ENCODE measurements at places on chromosomes 5 and 9. TPM values are rescaled to one million over a fixed set of nuclear protein-coding genes. Genes with fewer than 3 reads are reported as not detected.

DNA sequence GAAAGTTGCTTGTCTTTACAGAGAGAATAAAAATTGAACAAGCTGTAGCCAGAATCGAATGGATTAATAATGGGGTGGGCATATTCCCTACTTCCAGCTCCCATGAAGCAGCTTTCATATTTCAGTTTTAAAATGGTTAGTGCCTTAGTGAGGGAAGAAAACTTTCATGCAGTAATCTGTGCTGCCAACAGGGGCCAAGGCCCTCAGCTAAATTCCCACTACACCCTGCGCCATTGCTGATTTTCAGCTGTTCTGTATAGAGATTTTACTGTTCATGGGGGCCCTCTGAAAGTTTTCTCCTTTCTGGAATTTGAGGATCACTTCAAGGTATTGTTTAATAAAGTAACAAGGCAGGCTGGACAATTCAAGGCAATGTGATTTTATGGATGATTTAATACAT is 58.2 kb downstream of the CAST start:
- no peak for ATAC-seq

The SKP1 gene
- 426 TPM for total RNA-seq

GRCh38 chr5:116494784-116495450 is 79.7 kb downstream of the SEMA6A start:
- no peak for ATAC-seq

DNA sequence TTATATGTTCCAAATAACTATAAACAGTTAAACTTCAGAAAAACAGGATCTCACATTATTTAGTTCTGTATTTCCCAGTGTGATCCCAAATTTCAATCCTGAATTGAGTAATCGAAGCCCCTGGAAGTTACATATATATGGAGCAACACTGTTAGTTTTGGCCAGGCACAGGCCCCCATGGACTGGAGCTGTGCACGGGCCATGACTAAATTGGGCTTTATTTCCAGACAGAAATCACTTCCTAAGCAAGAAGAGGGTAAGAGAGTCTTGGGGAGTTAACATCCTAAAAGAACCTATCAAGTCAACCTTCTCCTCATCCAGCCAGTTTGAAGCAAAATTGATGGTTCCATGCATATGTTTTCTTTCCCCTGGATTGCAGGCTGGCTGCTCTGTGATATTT is 393.0 kb downstream of the TMEM167A start:
- ATAC-seq: no peak

DNA sequence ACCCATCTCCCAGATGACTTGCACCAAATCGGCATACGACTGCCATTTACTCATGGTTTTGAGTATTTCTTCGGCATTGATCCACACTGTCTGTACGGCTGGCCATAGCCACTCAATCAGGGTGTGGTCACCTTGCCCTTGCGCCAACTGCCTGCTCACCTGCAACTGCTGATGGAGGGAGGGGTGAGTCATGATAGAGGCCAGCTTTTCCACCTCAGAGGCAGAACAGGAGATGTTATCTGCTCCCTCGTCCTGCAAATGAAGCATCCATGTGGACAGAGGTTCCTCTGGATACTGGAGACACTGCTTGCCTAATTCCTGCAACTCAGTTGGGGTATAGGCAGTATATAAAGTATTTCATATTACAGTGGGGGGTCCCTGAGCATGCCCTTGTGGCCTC is 85.6 kb upstream of the ATP10B start:
- no peak for ATAC-seq

The SOHLH1 gene
- not detected for total RNA-seq

GRCh38 chr5:39505363-39505762 is 80.6 kb upstream of the DAB2 start:
- no peak for ATAC-seq

The GGTA1 gene
- 8.7 TPM for total RNA-seq

GRCh38 chr5:69029292-69029691 is 64.5 kb upstream of the SLC30A5 start:
- no peak for ATAC-seq

The CAMK4 gene
- 4.1 TPM for total RNA-seq

The MTX3 gene
- total RNA-seq: 17.4 TPM

The NUTM2G gene
- total RNA-seq: not detected

GRCh38 chr5:178590141-178590923 is at the start of gene COL23A1:
COL23A1 (minus strand) TSS chr5:178590393.
- ATAC-seq: peak; percentile 79

DNA sequence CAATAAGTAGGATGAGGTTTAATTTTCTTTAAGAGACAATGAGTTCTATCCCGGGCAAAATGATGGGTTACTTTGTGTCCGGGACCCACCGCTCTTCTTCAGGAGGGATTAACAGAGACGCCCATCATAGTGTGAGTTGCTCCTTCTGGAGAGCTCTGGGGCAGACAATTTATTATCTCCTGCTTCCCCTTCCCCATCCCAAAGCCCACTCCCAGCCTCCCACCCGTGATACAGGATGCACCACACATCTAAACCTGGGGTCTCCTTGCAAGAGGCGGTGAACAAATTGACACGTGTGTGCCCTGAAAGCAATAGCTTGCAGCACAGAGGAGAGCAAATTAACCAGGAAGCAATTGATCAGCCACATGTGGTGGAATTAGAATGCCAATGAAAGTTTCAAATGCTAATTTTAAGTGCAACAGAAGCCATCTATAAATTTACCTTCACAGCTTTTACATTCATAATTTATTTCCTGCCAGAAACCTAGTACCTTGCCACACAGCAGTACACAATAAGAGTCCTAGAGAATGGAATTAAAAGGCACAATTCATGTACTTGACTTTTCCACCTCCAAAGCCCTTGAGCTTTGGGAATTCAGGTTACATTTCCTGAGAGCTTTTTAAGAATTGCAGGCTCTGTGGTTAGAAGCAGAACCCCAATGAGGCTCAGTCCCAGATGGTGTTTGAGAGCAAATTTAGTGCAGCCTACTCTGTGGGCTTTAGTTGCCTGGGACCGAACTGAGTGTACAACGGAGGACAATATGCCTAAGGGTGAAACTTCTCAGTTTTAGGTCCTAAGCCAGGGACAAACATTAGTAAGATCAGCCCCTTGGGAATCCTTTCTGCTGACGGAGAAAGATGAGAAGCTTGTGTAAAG is 399.6 kb downstream of the MED10 start:
- ATAC-seq: no peak

DNA sequence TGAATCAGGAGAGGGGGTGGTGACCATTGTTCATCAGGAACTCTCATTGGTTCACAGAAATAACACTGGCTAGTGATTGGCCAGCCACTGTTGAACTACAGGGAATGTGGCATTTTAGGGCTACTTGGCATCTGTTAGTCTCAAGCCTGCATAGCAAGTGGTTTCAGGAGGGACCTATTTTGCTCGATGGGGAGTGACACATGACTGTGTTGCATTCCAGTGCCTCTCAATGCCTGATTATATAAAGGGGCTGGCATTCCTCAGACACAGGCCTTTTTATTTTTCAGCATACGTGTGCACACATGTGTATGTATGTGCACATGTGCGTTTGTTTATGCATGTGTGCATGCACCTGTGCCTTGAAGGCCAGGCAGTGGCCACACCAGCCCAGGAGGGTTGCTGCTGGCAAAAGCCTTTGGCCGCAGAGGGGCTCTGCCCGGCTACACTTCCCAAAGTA is 23.2 kb downstream of the FGD3 start:
- ATAC-seq: no peak

DNA sequence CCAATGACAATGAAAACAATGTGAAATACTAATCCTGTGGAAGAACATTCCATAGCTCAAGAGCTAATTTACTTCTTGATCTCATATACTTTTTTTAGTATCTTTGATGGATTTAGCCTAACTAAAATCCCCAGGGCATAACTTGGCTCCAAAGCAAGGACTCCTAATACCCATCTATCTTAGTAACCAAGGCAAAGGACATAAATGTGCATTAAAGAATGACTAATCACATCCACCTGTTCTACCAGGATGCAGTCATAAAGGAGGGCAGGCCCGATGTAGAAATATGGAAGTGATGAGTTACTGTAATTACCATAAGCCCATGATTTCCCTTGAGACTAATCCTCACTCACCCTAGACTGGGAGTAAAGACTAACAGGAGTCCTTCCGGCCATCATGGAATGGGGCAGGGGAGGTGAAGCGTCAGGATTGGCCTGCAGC is 56.9 kb downstream of the KIF24 start:
- ATAC-seq: no peak

- ATAC-seq: no peak
These were observed 545.2 kb downstream of the CSNK1G3 start for GRCh38 chr5:124056991-124057723.

DNA sequence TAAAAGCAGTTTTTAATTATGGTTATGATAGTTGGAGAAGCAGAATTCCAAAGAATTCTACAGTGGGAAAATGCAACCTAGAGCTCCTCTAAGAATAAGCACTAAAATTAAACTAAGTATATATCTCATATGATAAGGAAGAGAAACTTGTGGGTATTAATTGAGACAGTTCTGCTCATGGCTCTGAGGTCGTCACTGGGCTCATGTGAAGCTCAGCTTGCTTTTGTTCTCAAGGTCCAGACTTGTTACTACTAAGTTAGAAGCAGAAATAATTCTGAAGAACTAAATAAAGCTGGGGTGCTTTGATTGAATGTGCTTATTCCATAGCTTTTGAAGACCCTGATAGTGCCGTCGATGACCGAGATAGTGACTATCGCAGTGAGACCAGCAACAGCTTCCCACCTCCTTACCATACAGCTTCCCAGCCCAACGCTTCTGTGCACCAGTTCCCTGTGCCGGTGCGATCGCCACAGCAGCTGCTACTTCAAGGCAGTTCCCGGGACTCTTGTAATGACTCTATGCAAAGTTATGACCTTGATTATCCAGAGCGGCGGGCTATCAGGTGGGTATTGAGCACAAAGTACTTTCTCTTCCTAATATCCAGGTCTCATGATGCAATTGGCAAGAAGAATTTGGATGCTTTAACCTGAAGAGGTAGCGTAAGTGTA is 133.7 kb downstream of the UNC13B start:
- ATAC-seq: no peak

- ATAC-seq: no peak
These were observed 45.4 kb upstream of the MYOT start for GRCh38 chr5:137822158-137822764.

GRCh38 chr5:8012131-8012977 is 143.4 kb downstream of the MTRR start:
- no peak for ATAC-seq

DNA sequence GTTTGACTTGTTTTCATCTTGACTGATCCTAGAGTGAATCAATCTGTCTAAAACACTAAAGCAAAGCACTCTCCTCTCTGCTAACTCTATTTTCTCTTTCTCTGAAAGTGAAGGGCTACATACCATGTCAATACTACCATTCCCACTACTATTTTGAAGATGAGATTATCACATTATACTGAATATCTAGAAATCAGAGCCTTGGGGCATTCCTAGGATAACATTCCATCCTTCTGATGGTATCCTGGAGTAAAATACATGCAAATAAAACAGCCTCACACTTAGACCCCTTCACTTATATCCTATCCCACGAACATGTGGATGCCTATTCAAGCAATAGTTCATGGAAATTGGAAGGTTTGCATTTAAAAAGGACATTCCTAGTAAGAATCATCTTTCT is 309.3 kb upstream of the ACTBL2 start:
- no peak for ATAC-seq

DNA sequence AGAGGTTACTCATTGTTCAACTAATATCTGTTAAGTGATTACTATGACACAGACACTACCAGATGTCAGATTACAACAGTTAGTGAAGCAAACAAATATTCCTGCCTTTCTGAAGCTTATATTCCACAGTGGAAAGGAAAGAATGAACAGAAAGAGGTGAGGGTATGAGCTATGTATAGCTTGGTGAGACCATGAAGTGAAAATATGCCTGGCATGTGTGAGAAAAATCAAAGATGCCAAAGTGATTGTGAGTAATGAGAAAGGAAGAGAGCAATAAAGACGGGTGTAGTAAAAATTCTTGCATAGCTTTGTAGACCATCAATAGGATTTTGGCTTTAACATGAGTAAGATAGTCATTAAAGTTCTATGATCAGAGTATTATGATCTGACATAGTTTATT is 734.5 kb upstream of the NUDT12 start:
- ATAC-seq: no peak

GRCh38 chr5:173890195-173890991 is 2.2 kb downstream of the CPEB4 start:
- ATAC-seq: no peak

Data from gastroesophageal sphincter (tissue), 4 donors.